Activated T-helper 2 cell treated with anti-CD3 and anti-CD28 coated beads, Interferon-gamma antibody, Interleukin-2, Interleukin-4, amounts not matched to agents 10 μg/mL and 5 μg/mL and 100 μg/mL, durations not matched to agents 14 hours and 24 hours and 36 hours (primary cell): ENCODE measurements at places on chromosomes 4 and X. TPM values are rescaled to one million over a fixed set of nuclear protein-coding genes. Genes with fewer than 3 reads are reported as not detected.

Gene FANCB
- total RNA-seq: 14.2 and 14.6 TPM in 2 replicates

Gene RRH
- total RNA-seq: 0.16 TPM in 1 of 2 replicates, not detected in the other

Gene ZXDA
- total RNA-seq: 3.4 and 3.9 TPM in 2 replicates

Gene ZFP42
- total RNA-seq: 0.07 TPM in 1 of 2 replicates, not detected in the other

Gene STARD8
- 7.5 and 7.9 TPM in 2 replicates for total RNA-seq

Gene ZNF732
- not detected in 2 replicates for total RNA-seq

Gene FAT4
- not detected in 2 replicates for total RNA-seq

Gene CXCR3
- total RNA-seq: 11.1 and 11.4 TPM in 2 replicates

DNA sequence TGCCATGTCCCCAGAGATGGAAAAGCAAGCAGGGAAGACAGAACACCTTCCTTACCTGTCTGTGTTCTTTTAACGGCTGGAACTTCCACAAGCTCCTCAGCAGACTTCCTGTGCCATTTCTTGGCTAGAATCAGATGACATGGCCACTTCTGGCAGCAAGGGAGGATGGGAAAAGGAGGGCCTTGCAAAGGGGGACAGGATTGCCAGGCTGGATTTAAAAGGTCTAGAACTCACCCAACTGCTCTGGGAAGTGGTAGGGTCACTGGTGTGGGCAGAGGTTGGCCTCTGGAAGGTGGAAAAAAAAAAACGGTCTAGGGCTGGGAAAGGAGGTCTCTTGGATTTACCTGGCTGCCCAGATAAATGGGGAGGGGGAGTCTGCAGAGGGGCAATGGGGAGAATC lies 1.6 kb upstream of the USP11 start:
- DNase-seq: no peak

DNA sequence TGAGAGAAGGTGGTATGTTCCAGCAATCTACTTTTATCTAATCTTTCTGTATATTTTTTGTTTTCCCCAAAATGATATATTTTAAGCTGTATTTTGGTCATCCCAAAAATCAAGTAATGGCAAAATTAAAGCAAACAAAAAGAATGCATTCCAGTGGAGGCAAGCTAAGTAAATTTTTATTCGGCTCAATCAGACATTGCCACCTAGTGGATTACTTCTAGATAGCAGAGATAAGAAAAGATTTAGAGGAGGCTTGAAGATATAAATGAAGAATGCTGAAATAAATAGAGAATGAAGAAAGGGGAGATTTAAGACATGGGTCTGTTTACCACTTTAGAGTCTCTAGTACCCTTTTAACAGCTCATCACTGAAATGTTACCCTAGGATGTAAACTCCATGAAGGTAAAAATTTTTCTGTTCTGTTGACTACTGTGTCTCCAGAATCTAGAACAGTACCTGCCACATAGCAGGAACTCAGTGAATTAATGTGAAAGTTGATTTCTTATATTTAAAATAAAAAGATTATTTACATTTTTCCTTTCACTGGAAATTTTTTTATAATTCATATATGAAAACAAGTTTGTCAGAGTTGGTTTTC lies 110.9 kb upstream of the ANK2 start:
- no peak for DNase-seq

GRCh38 chr4:156505341-156505955 lies 466.2 kb downstream of the PDGFC start:
- no peak for DNase-seq

DNA sequence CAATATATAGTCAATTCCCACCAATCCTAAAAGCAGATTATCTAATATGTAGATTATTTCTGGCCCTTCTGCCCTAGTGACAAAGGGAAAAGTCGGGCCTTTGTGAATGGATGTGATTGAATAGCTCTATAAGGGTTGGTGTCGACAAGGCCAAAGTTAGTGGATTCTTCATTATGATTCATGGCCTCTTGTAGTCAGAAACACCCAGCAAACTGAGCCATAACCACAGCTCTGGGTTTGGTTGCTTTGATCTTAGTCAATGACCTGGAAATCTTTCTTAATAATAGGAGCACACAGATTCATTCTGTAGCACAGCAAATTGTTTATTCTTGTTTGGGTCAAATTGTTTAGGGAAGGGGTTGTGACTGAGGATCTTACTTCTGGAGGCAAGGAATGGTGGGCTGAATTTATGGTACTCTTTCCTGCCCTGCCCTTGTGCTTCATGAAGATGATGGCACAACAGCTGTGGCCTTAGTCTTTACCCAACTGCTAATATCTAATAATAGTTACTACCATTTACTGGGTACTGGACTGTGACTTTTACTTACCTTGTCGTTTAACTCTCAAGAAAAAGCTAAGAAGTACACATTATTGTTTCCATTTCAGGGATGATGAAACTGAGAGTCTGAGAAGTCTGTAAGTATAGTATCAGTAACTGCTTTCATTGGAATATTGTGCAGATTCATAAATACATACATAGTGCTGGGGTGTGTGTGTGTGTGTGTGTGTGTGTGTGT lies 74.0 kb downstream of the AFF2 start:
- no peak for DNase-seq

DNA sequence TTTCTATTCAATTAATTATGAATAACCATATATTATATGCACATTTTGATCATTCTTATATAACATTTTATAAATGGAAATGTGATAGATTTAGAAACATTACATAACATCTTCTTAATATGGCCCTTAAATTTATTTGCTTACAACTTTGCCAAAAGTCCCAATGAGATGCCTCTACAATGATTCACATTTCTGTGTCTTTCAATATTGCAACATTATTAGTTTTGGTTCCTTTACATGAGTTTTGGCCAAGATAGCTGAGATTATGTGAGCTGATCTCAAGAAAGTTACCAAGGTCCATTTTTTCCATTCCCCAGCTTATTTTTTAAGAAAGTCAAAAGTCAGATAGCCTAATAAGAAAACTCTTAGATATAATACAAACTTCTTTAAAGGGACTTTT lies 361.2 kb downstream of the PCDH7 start:
- DNase-seq: no peak

DNA sequence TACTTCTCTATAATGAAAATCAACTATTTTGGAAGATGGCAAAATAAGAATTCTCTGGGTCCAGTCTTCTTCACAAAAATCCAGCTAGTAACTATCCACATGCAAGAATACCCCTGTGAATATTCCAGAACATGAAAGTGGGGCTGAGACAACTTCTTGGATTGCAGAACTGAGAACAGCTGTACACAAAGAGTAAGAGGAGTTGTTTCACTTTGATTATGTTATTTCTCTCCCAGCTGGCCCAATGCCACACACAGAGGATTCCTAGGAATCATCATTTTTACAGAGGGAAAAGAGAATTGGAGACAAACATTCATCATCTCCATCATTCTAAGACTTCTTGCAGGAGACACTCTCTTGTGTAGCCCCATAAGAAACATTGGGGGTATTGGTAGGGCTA lies 782.2 kb upstream of the LCORL start:
- no peak for DNase-seq

DNA sequence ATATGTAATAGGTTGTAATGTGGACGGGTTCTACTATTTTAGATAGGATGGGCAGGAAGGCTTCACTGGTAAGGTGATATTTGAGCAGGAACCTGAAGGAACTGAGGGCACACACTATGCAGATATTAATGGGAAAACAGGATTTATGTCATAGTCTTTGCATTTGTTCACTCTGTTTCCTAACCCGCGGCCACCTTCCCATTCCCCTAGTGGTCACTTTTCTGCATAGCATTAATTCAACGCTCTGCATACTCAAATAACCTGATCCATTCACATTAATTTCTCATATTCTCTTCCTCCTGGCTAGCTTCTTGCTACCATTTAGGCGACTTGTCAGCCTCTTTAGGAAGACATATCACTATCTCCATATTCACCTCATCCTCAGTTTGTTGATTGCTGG lies 61.5 kb downstream of the GSPT2 start:
- DNase-seq: no peak

GRCh38 chr4:151417766-151418376 lies 8.9 kb downstream of the FHIP1A start:
- no peak for DNase-seq

DNA sequence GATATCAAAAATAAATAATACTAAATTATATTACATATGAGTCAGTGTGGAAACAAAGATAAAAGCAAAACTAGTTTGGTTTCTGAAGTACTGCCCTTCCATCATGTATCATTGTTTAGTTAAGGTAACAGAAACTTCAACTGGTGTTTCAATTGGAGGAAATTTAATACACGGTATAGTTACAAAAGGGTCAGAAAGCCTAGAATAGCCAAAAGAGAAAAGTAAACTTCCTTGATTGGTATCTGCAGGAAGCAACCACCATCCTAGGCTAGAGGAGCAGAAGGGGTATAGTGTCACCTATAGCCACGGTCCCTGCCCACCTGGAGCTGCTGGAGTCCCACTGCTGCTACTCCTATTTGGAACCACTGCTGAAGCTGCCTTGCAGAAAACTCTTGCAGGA lies 185.6 kb downstream of the SLC7A11 start:
- no peak for DNase-seq

DNA sequence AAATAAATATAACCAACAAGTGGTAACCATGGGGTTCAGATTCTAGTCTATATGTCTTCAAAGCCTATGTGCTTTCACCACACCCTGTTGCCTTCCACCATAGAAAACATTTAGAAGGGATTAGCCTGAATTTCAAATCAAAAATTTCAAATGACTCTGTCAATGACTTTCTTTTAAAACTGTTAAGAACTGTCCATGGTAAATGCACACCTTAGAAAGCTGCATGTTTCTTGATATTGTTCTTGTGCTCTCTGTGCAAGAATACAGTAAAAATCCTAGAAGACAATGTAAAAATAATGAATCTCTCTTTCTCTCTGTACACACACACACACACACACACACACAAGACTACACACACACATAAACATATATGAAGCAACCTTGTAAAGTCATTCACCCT lies 74.6 kb upstream of the EXOC1L start:
- DNase-seq: no peak

- no peak for DNase-seq
Observed at GRCh38 chr4:123790681-123791080, 394.1 kb downstream of the SPRY1 start.

DNA sequence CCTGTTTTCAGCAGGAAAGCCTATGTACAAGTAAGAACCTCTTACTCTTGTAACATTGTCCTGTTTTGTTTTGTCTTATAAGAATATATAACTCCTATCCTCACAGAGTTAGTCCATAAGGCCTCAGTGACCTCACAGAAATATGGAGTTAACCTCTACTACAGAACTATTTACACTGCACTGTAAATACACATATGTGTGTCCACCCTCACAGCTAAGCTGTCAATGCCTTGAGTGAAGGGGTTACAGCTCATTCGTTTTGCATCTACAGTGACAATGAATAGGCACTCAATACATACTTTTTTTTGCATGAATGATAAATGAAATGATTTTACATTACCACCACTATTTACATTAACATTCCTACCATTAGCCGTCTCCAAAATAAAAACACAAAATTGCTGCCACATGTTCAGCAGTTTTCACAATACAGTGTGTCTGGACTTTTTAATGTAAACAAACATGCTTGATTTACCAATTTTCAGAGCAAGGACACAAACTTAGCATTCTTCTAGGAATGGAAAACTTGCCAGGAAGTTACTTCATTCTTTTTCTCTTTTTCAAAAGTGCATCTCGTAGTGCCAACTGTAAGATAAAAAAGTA lies 9.5 kb upstream of the NAAA start:
- DNase-seq: no peak

DNA sequence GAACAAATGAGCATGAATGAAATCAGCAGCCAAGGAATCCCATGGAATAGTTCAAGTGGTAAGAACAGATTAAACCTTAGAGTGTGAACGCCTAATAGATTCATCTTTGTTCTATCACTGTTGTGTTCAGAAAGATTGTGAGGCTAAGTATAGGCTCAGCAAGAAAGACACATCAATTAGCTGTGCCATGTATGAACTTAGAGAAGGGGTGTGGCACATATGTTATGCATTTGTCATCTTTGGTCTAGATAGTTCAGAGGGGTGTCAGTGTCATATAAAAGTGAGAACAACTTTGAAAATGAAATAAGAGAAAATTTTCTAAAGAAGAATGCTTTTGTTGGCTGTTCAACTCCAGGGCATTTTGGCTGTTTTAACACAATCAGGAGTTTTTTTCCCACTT lies 9.4 kb downstream of the DAPP1 start:
- DNase-seq: no peak

DNA sequence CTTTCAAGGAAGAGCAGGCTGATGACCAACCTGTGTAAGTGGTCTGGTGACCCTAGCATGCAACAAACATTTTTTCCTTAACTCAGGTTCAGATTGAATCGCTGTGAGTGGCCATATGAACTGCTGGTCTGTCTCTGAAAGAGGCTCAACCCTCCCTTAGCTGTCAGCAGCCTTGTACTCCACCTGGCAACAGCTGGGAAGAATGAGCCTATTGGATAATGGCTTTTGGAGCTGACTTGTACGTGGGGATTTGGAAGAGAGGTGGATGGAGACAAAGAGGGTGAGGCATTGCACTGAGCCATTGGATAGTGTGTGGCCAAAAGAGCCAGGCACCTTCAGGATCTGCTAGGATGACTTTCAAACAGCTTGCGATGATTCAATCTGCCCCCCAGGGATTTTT lies 35.7 kb upstream of the BMP15 start:
- no peak for DNase-seq

GRCh38 chr4:119082661-119083060 lies 53.0 kb upstream of the MYOZ2 start:
- no peak for DNase-seq

DNA sequence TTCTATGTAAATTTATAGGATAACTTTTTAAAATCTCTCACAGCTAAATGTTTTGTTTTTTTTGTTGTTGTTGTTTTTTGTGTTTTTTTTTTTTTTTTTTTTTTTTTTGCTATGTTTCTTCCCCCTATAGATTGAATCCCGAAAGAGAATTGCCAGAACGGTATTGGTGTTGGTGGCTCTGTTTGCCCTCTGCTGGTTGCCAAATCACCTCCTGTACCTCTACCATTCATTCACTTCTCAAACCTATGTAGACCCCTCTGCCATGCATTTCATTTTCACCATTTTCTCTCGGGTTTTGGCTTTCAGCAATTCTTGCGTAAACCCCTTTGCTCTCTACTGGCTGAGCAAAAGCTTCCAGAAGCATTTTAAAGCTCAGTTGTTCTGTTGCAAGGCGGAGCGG lies 4.1 kb downstream of the BRS3 start:
- no peak for DNase-seq

DNA sequence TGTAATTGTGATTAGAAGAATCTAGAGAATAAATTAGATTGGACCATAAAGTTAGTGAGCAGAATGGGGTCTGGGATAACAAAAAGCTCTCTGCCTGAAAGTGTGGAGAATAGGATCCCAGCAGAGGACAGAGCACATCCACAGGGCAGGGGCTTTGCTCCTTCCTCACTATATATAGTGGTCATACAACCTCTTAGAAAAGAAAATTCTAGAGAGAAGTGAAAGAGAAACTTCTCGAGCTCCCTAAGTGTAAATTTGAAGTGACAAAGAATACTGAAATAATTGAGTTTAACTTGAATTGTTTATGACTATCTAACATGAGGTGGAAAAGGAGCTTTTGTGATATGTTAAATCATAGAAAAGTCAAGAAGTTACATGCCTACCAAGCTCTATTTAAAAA lies 14.9 kb downstream of the ADAM29 start:
- no peak for DNase-seq

- no peak for DNase-seq
Observed at GRCh38 chrX:2740672-2741071, 11.2 kb upstream of the XG start.
